Type B pancreatic cell (in vitro differentiated cells): ENCODE measurements at places on chromosomes 12 and 14.

GRCh38 chr12:82383930-82384552 is 25.7 kb downstream of the METTL25 start:
- DNase-seq: no peak

DNA sequence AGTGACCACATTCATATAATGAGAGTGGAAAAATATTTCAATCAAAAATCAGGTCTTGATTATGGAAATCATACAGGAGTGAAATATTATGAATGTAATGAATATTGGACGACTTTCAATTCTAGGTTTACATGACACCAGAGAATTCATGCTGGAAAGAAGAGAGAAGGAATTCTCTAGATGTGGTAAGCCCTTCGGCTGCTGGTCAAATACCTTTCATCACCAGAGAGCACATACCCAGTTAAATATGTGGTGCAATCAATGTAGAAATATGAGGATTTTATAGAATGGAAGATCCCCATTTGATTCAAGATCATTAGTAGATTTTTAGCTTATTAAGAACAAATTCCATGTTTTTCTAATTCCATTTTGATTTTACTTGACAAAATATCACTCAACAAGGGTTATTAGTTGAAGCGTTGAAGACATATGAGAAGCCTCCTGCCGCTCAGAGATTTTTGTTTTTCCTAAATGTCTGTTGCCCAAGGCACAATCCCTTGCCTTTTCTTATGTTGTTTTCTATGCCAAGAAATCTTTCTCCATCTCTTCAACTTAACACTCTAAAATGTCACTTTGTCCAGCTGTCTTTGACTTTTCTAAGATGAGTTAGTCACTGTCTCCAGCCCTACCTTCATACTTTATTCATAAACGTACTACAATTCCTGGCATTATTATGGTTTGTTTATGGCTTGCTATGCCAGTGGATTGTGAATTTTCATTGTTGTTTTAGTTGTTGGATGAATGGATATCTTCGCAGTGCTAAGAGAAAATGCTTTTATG is 72.8 kb upstream of the ZDHHC17 start:
- DNase-seq: no peak

DNA sequence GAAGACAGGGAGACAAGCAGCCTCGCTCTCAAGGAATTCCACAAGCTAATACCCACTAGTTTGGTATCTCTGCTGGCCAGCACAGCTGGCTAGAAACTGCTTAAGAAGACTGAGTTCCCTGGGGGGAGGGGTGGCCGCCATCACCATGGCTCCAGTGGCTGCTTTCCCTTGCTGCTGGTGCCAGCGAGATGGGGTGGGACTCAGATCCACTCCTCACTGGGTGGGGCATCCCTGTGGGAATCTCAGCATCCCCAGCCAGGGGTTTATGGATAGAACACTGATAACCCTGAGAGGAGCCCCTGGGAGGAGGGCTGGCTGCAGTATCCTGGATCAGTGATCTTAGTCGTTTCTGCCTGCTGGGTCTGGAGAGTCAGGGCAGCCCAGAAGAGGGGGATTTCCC is 170.6 kb upstream of the MDGA2 start:
- no peak for DNase-seq

- no peak for DNase-seq
These were observed 84.2 kb upstream of the TMEM263 start for GRCh38 chr12:106871477-106871876.

- no peak for DNase-seq
These were observed 37.7 kb downstream of the FGD4 start for GRCh38 chr12:32437095-32437515.

GRCh38 chr14:20382526-20382925 is 30.8 kb downstream of the TEP1 start:
- DNase-seq: no peak

- DNase-seq: no peak
These were observed 173.7 kb downstream of the STXBP6 start for GRCh38 chr14:24875991-24876878.

- no peak for DNase-seq
These were observed 22.7 kb downstream of the SNRPF start for GRCh38 chr12:95881331-95881955.

- DNase-seq: peak; percentile 24
These were observed 210.8 kb downstream of the PCNX1 start for GRCh38 chr14:71117839-71118743.

- no peak for DNase-seq
These were observed 94.9 kb upstream of the SLC16A7 start for GRCh38 chr12:59500915-59501314.

DNA sequence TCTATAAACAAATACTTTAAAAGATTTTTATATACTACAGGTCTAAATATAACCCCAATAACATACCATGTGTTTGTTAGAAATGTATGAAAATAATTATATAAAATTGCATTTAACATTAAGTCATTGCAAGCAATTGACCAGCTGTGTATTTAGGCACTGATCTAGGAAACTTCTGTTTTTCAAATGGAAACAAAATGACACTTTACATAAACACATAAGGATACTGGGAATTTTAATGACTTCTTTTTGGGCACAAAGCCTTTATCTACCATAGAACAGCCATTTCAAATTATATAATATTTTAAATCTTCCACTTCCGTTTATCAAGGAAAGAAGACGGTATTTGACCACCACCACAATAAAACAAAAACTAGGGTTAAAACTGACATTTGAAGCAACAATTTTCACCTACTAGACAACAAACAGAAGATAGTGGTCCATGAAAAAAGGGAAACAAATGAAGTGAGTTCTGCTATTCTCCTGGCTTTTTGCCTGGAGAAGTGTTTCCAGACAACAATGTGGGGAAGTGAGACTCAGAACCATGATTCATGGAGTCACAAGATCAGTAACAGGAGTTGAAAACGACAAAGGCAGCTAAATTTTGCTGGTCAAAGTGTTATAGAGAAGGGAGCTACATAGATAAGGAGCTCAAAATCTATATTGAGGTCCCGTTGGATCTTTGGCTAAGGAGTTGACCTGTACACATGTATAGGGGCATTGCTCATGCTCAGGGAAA is 475.1 kb downstream of the TRHDE start:
- no peak for DNase-seq
